ENCODE measurements at places on chromosomes 3 and 15. TPM values are rescaled to one million over a fixed set of nuclear protein-coding genes. Genes with fewer than 3 reads are reported as not detected.

Gene RFTN1
- 54.3 TPM for total RNA-seq

DNA sequence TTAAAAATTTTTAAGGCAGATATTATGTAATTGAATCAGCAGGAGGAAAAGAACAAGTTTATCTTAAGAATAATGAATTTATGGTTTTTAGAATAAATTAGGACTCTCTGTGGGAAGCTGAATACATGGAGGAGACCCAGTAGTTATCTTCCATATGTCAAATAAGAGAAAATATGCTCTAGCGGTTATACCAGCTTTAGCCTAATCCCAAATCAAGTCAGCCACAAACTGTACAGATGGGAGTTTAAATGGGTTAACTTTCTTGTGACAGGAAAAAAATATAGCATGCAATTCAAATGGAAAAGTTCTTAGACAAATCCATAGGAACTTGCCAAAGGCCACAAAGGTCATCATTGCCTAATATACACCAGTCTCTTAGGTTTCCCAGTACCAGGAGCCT lies 84.3 kb downstream of the TTBK2 start:
- no peak overlapping the region for H3K4me3 ChIP-seq
- H3K4me1 ChIP-seq, result no peaks in the 10 kb centered on the region
- no peak for DNase-seq
- H3K27me3 ChIP-seq, result no peaks in the 10 kb centered on the region
- peaks cover 6% of the 10 kb centered on the region for H3K36me3 ChIP-seq

Gene SPINK8
- total RNA-seq, result not detected

- H3K27ac ChIP-seq, result peak overlapping the region; percentile 33
- peak overlapping the region; percentile 43 for H3K4me3 ChIP-seq
- DNase-seq, result no peak
- no peaks in the 10 kb centered on the region for H3K36me3 ChIP-seq
- H3K27me3 ChIP-seq, result peaks cover 5% of the 10 kb centered on the region
- H3K4me1 ChIP-seq, result peaks cover 61% of the 10 kb centered on the region
Measured at GRCh38 chr15:74958908-74959585, 2.5 kb upstream of the RPP25 start.

DNA sequence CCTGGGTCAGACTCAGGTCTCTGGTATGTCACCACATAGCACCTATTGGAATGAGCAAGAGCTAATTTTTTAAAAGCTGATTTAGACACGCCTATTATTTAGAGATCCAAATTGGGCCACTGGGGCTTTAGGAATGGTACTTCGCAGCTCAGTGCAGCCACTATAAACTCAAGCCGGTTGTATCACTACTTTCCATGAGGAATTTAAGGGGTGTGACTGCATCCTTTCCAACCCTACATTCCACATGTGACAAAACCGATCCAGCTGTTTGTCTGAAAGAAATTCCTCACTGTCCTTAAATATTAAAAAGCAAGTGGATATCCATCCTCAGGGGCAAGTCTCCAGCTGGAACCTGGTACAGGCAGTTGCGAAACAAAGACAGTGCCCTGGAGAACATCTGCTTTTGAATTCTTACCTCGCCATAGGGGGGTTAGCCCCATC lies 12.8 kb downstream of the VGLL3 start:
- no peak for DNase-seq
- H3K27ac ChIP-seq, result no peak overlapping the region
- H3K4me1 ChIP-seq, result peaks cover 25% of the 10 kb centered on the region
- H3K27me3 ChIP-seq, result no peaks in the 10 kb centered on the region
- no peak overlapping the region for H3K4me3 ChIP-seq

Gene FEZF2
- total RNA-seq, result not detected

DNA sequence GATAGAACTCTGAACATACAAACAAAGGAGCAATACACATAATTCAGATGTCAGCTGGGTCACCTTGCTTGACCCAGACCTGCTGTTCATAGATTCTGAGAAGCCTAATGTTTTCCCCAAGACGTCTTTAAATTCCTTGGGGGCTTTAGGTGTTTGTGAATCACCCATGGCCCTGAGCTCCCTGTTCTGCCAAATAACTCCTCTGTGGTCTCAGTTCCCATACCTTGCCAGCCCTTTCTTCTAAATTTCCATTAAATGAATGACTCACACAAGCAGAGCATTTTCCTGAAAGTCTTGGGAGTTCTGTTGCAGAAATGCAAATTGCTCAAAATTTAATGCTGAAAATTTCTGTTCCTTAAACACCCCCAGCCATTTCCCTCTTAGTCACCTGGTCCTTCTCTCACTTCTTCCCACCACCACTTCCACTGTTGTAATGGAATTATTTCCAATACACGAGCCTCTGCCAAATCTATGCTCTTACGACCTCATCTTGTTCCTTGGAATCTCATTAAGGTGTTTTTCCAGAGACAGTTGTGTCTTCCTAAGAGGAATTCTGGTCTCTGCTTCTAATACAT lies 33.4 kb upstream of the PSMD6 start:
- H3K27me3 ChIP-seq, result no peaks in the 10 kb centered on the region
- H3K27ac ChIP-seq, result peak overlapping the region; percentile 48
- no peak overlapping the region for H3K4me3 ChIP-seq
- peak; percentile 45 for DNase-seq
- peaks cover 24% of the 10 kb centered on the region for H3K4me1 ChIP-seq
- H3K36me3 ChIP-seq, result no peaks in the 10 kb centered on the region

DNA sequence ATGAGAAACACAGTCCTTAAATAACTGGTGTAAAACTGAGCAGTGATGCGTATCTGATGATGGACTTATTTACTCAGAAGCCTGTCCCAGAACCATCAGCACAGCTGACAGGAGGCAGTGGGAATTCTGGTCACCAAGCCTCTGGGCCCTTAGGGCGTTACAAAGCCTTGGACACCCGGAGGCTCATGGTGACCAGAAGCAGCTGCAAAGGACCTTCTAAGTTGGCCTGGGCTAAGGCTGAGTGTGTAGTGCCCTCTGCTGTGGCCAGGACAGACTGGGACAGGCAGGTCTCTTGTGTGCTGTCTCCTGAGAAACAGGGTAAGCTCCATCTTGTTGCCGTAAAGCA lies 168.9 kb downstream of the ATP10A start:
- H3K36me3 ChIP-seq, result peaks cover 57% of the 10 kb centered on the region
- no peak for DNase-seq
- no peak overlapping the region for H3K4me3 ChIP-seq
- H3K27ac ChIP-seq, result no peak overlapping the region
- peaks cover 3% of the 10 kb centered on the region for H3K4me1 ChIP-seq

DNA sequence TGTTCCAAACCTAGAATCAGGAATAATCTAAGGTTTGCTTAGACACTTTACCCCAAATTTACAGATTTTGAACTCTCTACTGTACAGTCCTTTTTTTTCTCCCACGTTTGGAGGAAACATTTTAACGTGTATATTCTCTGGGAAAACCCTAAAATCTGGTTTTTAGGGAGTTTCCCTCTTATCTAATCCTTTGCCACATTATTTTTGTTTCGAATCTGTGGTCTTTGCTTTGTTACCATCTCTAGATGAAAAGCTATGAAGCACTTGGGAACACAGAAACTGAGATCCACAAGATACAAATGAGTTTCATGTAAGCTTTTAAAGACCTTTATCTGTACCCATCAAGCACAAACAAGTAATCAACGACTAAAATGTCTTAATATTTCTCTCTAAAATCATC lies 41.3 kb downstream of the PLD1 start:
- H3K27ac ChIP-seq, result no peak overlapping the region
- no peak overlapping the region for H3K4me3 ChIP-seq
- no peak for DNase-seq

- no peak for DNase-seq
- H3K36me3 ChIP-seq, result no peaks in the 10 kb centered on the region
- no peak overlapping the region for H3K27ac ChIP-seq
- no peaks in the 10 kb centered on the region for H3K4me1 ChIP-seq
- H3K27me3 ChIP-seq, result 0 out of 2 replicates have a peak, but pooled peaks cover 12% of the 10 kb centered on the region
Measured at GRCh38 chr3:122955916-122956692, 71.5 kb downstream of the SEMA5B start.

Gene GOLGA8N
- 1.9 TPM for total RNA-seq

GRCh38 chr15:28786521-28786920 lies 61.9 kb downstream of the GOLGA6L7 start:
- H3K27me3 ChIP-seq, result no peaks in the 10 kb centered on the region
- no peak for DNase-seq
- no peaks in the 10 kb centered on the region for H3K4me1 ChIP-seq
- no peak overlapping the region for H3K4me3 ChIP-seq
- H3K36me3 ChIP-seq, result no peaks in the 10 kb centered on the region
- no peak overlapping the region for H3K27ac ChIP-seq

Gene CHRNB4
- not detected for total RNA-seq

- H3K36me3 ChIP-seq, result no peaks in the 10 kb centered on the region
- no peak for DNase-seq
- H3K27ac ChIP-seq, result no peak overlapping the region
Measured at GRCh38 chr15:66007663-66008262, 138.5 kb downstream of the RAB11A start.

Gene WDR93
- total RNA-seq, result 0.05 TPM

- H3K4me1 ChIP-seq, result no peaks in the 10 kb centered on the region
- no peak overlapping the region for H3K27ac ChIP-seq
- no peaks in the 10 kb centered on the region for H3K36me3 ChIP-seq
- H3K27me3 ChIP-seq, result no peaks in the 10 kb centered on the region
- H3K4me3 ChIP-seq, result no peak overlapping the region
- no peak for DNase-seq
Measured at GRCh38 chr3:20056725-20057611, 16.7 kb downstream of the KAT2B start.

Gene DPPA2
- not detected for total RNA-seq

DNA sequence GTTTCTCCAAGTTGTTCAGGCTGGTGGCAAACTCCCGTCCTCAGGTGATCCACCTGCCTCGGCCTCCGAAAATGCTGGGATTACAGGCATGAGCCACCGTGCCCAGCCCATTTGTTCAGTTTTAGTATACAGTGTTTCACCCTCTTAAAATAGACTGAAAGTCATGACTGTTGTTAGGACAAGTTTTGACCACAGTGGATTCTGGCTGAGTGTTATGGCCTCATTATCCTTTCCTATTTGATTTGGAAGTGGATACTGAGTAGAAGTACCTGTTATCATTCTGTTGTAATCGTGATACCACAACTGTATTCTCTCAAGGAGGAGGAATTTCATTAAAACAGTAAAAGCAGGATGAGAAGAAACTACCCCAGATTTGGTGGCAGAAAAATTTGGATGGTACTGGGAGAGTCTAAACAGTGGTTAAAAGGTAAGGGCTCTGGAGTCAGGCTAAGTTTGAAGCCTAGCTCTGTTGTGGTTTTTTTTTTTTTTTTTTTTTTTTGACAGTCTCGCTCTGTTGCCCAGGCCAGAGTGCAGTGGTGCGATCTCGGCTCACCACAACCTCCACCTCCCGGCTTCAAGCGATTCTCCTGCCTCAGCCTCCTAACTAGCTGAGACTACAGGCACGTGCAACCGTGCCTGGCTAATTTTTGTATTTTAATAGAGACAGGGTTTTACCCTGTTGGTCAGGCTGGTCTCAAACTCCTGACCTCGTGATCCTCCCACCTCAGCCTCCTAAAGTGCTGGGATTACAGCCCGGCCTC lies 2.6 kb downstream of the MAP2K1 start:
- DNase-seq, result no peak
- no peak overlapping the region for H3K4me3 ChIP-seq
- H3K27ac ChIP-seq, result no peak overlapping the region
- H3K4me1 ChIP-seq, result peaks cover 10% of the 10 kb centered on the region
- no peaks in the 10 kb centered on the region for H3K27me3 ChIP-seq

- peaks cover 9% of the 10 kb centered on the region for H3K36me3 ChIP-seq
- H3K27ac ChIP-seq, result peak within 1 kb of the TSS; percentile 56
- no peaks in the 10 kb centered on the region for H3K27me3 ChIP-seq
- peak; percentile 85 for DNase-seq
- H3K4me1 ChIP-seq, result peaks cover 12% of the 10 kb centered on the region
Measured at GRCh38 chr3:125374996-125375941, at the start of gene ZNF148. TSS of gene ZNF148 (minus strand) at chr3:125375325. CDS start at chr3:125313640, 61,685 bp downstream.

Gene GREM1
- 12.8 TPM for total RNA-seq

Gene LRRIQ4
- not detected for total RNA-seq

DNA sequence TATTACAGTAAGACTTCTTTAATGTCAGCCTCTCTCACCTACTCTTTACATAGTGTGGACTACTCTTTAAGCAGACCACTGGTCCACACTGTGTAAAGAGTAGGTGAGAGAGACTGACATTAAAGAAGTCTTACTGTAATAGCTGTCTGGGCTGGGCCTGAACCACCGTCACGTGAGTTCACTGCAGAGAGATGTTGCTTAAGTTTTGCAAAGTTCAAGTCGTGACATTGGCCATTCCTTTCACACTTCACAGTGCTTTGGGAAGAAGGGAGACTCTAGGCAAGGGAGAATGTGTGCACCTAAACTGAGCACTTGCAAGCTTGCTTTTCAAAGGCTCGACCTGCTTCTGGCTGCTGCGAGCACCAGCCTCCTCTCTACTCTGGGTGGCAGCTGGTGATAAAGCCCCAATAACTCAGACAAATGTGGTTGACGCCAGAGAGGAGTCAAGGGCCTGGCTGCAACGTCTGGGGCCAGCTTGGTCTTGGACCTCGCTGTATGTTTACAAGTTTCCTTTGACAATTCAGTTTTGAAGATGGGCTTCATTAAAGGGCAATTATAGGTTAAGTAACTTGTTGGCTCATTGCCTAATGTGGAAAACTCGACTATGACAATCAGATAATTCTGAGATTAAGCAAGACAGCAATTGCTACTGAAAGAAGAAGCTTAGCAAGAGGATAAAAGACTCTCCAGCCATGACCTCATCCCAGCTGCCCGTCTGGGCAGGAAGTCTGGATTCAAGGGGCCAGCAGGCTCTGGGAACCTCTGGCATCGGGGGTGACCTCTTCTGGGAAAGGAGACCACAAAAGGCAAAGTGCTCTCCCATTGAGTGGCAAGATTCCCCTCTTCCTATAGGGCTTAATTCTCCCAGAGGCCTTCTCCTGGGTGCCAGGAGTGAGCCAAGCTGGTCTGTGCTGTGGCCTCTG lies 242.1 kb upstream of the TLE3 start:
- 0 out of 2 replicates have a peak, but pooled peaks cover 3% of the 10 kb centered on the region for H3K27me3 ChIP-seq
- no peaks in the 10 kb centered on the region for H3K36me3 ChIP-seq
- DNase-seq, result peak; percentile 16
- H3K4me3 ChIP-seq, result no peak overlapping the region

DNA sequence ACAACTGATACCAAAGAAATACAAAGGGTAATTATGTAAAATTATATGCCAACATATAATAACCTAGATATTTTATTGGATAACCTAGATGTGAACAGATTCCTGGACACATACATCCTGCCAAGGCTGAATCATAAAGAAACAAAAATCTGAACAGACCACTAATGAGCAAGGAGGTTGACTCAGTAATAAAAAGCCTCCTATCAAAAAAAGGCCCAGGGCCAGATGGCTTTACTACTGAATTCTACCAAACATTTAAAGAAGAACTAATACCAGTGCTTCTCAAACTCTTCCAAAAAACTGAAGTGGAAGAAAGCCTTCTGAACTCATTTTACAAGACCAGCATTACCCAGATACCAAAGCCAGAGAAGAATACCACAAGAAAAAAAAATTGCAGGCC lies 32.4 kb downstream of the THBS1 start:
- no peaks in the 10 kb centered on the region for H3K4me1 ChIP-seq
- H3K4me3 ChIP-seq, result no peak overlapping the region
- H3K27me3 ChIP-seq, result no peaks in the 10 kb centered on the region

DNA sequence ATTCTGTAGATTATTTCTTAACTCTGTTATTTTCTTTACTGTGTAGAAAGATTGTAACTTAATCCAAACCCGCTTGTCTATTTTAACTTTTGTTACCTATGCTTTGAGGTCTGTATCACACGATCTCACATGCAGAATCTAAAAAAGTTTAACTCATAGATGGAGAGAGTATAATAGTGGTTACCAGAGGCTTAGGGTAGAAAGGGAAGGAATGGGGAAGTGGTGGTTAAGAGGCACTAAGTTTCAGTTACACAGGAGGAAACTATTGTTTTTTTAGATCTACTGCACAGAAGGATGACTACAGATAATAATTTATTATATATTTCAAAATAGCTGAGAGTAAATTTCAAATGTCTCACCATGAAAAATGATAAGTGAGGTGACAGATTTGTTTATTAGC lies 515.2 kb downstream of the RSL24D1 start:
- no peak overlapping the region for H3K27ac ChIP-seq
- DNase-seq, result no peak
- H3K27me3 ChIP-seq, result no peaks in the 10 kb centered on the region
- no peak overlapping the region for H3K4me3 ChIP-seq
- H3K4me1 ChIP-seq, result no peaks in the 10 kb centered on the region

Data from SJSA1 (cell line).